ENCODE measurements at places on chromosomes 7 and 10.

GRCh38 chr10:29731760-29732159 lies 97.0 kb upstream of the SVIL start:
- DNase-seq, result no peak

GRCh38 chr7:66296001-66296521 lies 90.9 kb downstream of the TPST1 start:
- DNase-seq, result no peak

DNA sequence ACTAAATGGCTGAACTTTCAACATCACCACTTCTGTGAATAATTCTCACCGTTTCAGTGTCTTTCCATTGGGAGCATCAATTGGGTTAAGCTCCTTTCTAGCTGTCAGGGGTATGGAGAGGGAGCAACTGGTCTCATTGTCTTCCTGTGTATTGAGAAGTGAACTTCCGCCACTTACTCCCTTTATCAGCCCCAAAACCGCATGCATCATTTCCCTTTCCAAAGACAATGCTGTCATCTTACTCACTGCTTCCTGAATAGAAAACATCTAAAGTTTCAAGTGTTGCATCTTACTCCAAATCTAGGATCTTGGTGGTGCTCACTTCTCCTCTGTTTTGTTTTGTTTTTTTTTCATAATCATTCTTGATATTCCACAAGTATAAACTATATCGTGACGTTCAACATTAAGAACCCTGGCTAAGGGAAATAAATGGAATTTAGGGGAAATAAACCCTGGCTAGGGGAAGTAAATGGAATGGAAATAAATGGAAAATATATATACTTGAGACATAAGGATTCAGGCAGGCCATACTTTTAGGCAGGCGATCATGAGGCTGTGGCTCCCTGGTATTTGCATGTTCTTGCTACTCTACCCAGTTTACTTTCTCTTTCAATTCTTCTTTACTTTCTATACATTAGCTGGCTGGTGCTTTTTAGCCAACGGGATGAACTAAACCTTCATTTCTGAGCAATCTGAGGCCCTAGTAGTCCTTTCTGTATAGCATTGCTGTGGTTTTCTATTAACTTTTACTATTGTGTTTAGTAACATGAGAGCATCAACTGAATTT lies 371.9 kb downstream of the BMPER start:
- no peak for DNase-seq

DNA sequence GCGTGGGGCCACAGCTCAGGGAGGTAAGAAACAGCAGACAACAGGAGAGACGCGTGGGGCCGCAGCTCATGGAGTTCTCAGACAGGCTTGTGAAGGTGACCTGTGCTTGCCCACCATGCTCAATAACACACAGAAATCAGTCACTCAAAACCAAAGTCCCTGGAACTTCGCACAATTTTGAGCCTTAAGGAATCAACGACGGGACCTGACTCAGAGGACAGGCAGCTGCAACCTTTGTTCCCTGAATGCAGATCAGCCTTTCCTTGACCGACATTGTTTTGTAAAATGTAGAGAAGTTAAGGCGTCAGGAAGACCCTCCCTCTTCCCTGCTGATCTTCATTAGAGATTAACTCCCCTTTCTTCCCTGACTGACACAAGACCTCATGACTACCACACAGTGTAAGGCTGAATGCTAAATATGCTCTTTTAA lies 8.5 kb upstream of the KNDC1 start:
- DNase-seq, result no peak

- DNase-seq, result no peak
Measured at GRCh38 chr10:18202680-18203460, 62.6 kb downstream of the CACNB2 start.

GRCh38 chr10:124048371-124049290 lies 44.8 kb downstream of the CHST15 start:
- no peak for DNase-seq

GRCh38 chr10:9863559-9864121 lies 1154.0 kb upstream of the CELF2 start:
- DNase-seq, result no peak

DNA sequence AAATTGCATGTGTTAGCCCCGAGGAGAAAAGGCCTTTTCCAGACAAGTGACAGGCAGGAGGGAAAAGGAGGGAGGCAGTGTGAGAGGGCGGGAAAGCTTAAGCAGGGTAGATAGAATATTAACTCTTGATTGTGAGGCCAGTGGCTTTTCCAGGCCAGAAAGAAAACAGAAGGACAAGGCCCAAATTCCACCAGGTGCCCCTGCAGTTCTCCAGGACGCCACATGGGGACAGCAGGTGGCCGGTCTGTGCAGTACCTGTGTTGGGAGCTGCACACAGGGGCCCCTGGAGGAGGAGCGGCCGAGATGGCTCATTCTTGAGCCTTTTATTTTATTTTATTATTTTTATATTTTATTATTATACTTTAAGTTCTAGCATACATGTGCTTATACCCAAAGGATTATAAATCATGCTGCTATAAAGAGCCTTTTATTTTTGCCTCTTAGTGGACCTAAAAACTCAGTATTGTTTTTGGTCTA lies 141.3 kb upstream of the KLF14 start:
- DNase-seq, result peak; percentile 46

DNA sequence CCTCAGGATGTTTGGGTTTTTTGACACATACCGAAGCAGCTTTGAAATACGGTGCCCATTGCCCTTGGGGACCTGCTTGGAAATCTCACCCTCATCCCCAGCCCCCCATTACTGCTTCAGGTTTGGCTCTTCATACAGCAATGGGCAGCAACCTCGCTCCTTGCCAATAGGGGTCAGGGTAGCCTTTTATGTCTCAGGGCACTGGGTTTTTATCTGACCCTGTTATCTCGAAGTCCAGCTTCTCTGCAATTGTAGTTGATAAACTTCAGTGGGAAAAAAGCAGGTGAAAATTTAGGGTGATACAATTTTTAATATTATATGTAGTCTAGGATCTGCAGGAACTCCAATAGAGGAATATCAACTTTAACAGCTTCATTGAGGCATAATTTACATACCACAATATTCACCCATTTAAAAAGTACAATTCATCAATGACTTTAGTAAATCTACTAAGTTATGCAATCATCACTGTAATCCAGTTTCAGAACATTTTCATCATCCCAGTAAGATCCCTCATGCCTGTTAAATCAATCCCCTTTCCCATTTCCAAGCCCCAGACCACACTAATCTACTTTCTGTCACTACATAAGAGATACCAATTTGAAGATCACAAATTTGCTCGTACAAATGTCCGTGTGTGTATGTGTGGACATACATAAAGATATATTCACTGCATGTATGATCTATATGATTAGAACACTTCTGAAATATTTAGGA lies 386.2 kb downstream of the KCNMA1 start:
- peak; percentile 47 for DNase-seq

DNA sequence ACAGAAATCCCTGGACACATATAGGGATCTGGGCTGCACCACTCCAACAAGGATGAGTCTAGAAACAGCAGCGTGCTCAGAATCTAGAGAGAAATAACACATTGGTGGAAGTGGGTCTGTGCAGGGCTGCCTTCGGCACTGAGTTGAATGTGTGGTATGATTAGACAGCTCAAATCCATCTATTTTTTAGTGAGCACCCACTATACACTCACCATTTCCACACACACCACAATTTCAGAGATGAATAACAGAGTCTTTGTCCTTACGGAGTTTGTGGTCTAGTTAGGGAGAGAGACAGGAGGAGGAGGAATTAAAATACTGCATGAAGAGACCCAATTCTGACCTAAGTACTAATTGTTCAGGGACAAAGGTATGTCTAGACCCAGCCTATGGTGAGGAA lies 44.2 kb downstream of the JAZF1 start:
- no peak for DNase-seq

GRCh38 chr10:56975513-56975912 lies 614.5 kb upstream of the ZWINT start:
- no peak for DNase-seq

GRCh38 chr10:76990561-76990960 lies 647.0 kb downstream of the KCNMA1 start:
- no peak for DNase-seq

DNA sequence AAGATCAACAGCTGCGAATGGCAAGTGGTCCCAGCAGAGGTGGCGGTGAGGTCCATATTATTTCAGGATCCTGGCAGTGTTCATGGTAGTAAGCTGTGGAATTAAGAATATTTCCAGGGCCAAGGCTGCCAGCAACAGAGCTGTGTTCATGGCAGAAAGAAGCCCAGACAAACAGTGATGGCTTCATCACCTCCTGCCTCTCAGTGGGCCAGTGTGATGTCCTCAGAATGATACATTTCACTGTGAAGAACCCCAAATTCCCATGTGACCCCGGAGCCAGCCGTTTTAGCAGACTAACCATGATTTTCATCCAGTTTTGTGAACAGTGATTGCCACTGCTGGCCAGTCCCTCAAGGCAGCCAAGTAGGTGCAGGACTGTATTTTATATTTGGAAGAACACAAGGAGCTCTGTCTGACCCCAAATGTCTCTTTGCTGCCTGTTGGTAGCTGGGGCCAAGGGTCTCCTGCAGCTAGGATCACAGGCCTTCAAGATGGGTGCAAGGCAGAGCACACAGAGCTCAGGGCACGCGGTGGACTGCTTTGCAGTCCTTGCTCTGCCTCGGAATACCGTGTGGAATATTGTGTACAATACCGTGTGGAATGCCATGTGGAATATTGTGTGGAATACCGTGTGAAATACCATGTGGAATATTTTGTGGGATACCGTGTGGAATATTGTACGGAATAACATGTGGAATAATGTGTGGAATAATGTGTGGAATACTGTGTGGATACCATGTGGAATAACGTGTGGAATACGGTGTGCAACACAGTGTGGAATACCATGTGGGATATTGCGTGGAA lies 132.3 kb upstream of the CHST15 start:
- DNase-seq, result no peak

DNA sequence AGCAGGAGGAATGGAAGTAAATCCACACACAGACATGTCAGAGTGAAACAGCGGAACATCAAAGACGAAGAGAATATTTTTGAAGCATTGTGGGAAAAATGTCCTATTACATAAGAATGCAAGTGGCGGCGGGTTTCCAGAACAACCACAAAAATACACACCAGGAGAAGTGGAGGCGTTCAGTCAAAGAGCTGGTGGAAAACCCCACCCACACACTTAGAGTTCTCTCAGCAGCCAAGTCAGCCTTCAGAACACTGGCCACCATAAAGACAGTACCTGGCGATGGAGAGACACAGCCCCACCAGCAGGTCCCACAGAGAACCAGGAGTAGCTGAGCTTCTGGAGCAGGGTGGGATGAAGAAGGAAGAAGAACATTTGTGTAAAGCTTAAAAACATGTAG lies 23.7 kb downstream of the NKX6-2 start:
- no peak for DNase-seq

GRCh38 chr7:132073920-132074589 lies 502.2 kb downstream of the PLXNA4 start:
- no peak for DNase-seq

GRCh38 chr7:4706384-4707216 lies 24.5 kb downstream of the FOXK1 start:
- no peak for DNase-seq

- DNase-seq, result no peak
Measured at GRCh38 chr10:53357587-53357986, 585.0 kb upstream of the MBL2 start.

- no peak for DNase-seq
Measured at GRCh38 chr10:106515206-106515790, 649.2 kb downstream of the SORCS1 start.

- DNase-seq, result no peak
Measured at GRCh38 chr7:125877246-125877645, 947.6 kb upstream of the POT1 start.

GRCh38 chr10:124217906-124218804 lies 124.8 kb upstream of the CHST15 start:
- DNase-seq, result no peak

- DNase-seq, result no peak
Measured at GRCh38 chr10:128606055-128606454, 479.8 kb upstream of the MKI67 start.

GRCh38 chr10:35650894-35651293 lies 8.8 kb upstream of the FZD8 start:
- no peak for DNase-seq

DNA sequence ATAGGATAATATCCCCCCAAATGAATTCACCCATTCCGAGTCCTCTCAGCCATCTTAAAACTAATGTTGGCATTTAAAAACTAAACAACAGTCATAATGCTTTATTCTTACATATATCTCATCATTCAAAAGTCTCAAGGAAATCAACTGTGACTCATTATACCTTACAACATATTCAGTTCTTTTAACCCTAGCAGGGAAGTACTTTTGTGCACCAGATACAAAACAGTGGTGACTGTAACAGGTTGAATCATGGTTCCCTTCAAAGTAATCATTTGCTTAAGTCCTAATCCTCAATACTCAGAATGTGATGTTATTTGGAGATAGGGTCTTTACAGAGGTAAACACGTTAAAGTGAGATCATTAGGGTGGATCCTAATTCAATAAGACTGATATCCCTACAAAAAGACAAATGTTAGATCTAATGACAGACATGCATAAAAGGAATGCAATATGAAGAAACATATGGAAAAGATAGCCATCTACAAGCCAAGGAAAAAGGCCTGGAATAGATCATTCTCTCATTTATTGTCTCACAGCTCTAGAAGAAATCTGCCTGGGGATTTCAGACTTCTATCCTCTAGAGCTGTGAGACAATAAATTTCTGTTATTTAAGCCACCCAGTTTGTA lies 42.3 kb downstream of the RELN start:
- DNase-seq, result no peak

- DNase-seq, result no peak
Measured at GRCh38 chr10:10758306-10758705, 259.4 kb upstream of the CELF2 start.

DNA sequence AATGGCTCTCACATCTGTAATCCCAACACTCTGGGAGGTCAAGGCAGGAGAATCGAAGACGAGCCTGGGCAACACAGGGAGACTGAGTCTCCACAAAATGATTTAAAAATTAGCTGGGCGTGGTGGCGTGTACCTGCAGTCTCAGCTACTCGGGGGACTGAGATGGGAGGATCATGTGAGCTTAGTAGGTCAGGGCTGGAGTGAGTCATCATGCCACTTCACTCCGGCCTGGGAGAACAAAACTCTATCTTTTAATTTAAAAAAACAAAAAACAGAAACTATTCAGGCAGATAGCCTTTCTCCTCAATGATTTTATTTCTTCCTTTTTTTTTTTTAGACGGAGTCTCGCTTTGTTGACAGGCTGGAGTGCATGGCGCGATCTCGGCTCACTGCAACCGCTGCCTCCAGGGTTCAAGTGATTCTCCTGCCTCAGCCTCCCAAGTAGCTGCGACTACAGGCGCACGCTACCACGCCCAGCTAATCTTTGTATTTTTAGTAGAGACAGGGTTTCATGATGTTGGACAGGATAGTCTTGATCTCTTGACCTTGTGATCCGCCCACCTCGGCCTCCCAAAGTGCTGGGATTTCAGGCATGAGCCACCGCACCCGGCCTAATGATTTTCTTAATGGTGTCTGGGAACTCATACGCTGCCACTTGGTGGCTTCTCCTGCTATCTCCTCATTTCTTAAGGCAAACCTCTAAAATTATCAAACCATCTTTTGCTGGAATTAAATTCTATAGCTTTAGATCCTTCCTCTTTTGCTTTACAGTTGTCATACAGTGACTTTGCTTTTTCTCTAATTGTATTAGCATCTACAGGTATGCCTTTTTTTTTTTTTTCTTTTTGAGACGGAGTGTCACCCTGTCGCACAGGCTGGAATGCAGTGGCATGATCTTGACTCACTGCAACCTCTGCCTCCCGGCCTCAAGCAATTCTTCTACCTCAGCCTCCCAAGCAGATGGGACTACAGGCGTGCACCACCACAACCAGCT lies 22.9 kb downstream of the SRPK2 start:
- DNase-seq, result no peak

- DNase-seq, result peak; percentile 38
Measured at GRCh38 chr7:129376076-129376777, 58.0 kb upstream of the STRIP2 start.

- no peak for DNase-seq
Measured at GRCh38 chr10:15096661-15097010, 519 bp upstream of the RPP38 start.
